Hematopoietic multipotent progenitor cell (in vitro differentiated cells): ENCODE measurements at places on chromosomes 13 and 19. TPM values are rescaled to one million over a fixed set of nuclear protein-coding genes. Genes with fewer than 3 reads are reported as not detected.

DNA sequence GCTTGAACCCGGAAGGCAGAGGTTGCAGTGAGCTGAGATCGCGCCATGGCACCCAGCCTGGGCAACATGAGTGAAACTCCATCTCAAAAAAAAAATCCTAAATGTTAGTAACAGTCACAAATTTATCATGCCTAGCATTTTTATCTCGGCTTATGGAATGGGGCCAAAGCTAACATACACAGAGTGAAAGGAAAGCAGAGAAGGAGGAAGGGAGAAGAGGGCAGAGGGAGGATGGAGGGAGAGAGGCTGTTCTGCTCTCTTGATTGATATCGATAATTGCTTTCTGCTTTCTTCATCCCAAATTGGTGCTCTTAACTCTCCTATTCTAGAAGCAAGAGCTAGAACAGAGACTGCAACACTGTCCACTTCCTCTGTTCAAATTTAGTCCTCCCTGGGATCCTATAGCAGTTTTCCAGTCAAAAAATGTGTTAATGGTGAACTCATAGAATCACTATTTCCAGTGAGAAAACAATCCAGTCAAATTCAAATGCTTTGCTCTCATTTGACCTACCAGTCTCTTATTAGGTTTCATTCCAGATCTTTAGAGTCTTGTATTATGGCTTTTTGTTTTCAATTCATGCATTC is 15.8 kb upstream of the TUBGCP3 start:
- no peak for DNase-seq

- no peak for DNase-seq
Measured at GRCh38 chr13:98258226-98258625, 81.2 kb upstream of the RNF113B start.

The CACNA1A gene
- 0.54 TPM for total RNA-seq

The ATP8A2 gene
- total RNA-seq, result under 0.01 TPM

- no peak for DNase-seq
Measured at GRCh38 chr19:19446655-19447437, 41.4 kb downstream of the GATAD2A start.

DNA sequence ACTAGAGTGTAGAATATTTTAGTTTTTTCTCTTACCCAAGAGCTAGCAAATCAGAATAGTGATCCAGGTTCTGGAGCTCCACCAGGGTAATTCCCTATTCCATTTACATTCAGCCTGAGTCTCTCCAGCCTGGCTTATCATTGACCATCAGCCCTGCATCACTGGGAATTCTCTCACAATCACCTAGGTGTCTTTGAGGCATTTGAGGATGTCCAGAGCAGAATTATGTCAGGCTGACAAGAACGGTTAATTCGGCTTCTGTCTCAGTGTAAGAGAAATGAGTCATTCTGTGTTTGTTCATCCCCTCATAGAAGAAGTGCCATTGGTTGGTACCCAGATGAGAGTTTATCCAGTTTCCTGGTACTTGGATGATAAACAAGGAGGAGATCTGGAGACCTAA is 180.5 kb downstream of the ZNF737 start:
- DNase-seq, result no peak

The ZSWIM4 gene
- total RNA-seq, result 15.1 TPM

The CBLC gene
- total RNA-seq, result 0.54 TPM

DNA sequence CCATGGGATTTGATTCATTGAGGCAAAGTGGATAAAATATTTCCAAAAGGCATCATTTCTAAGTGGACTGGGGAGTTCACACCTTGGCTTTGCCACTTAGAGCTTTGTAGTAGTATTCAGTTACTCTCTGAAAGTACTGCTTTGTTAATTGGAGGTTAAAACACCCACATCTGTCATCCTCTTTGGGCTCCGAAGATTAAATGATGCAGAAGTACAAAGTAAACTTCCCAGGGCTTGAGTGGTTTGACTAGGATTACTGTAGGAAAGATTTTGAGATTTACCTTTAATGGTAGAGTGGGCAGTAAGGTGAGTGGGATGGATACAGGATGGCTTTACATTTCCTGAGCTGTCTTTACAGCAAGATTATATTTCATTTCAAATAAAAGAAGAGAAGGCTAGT is 42.4 kb downstream of the WASF3 start:
- DNase-seq, result no peak
